ENCODE measurements at places on chromosomes 3 and 15. TPM values are rescaled to one million over a fixed set of nuclear protein-coding genes. Genes with fewer than 3 reads are reported as not detected.

GRCh38 chr3:66004244-66004643 is 34.5 kb downstream of the MAGI1 start:
- DNase-seq: no peak

CD86 gene
- polyA plus RNA-seq: 2.8 TPM

ADAMTSL3 gene
- polyA plus RNA-seq: 57.8 TPM

CHRM5 gene
- 0.25 TPM for polyA plus RNA-seq

- peak; percentile 49 for DNase-seq
These were observed 650 bp downstream of the PYGO1 start for GRCh38 chr15:55587321-55588069.

- no peak for DNase-seq
These were observed 12.1 kb downstream of the CSNK1G1 start for GRCh38 chr15:64343841-64344240.

GRCh38 chr15:82774496-82774895 is 31.4 kb downstream of the FSD2 start:
- no peak for DNase-seq

DNA sequence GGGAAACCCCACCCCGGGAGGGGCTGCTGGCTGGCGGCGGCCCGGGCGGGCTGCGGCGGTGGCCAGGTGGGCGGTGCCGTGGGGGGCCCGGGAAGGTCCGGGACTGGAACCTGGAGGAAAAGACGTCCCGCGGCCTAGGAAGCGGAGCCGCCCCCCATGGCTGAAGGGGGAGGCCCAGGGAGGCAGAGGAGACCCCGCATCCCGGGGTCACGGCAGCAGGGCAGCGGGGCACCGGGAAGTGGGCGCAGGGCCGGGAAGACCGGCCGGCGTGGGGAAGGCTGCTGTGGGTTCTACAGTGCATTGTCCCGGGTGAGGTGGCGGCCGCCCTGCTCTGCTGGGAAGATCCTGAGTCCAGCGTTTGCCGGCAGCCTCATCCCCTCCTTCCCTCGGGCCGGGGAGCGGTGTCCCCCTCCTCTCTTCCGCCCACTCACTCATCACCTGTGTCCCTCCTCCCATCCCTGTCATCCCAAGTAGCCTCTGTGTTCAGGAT is 525 bp upstream of the FSTL1 start:
- peak; percentile 92 for DNase-seq
